ENCODE measurements at places on chromosomes 1 and 21.
A peak's percentile ranks its signal among the peaks of the same experiment; 100 is the strongest.

GRCh38 chr1:9559673-9560072 is 20.4 kb downstream of the SLC25A33 start:
- DNase-seq = no peak

DNA sequence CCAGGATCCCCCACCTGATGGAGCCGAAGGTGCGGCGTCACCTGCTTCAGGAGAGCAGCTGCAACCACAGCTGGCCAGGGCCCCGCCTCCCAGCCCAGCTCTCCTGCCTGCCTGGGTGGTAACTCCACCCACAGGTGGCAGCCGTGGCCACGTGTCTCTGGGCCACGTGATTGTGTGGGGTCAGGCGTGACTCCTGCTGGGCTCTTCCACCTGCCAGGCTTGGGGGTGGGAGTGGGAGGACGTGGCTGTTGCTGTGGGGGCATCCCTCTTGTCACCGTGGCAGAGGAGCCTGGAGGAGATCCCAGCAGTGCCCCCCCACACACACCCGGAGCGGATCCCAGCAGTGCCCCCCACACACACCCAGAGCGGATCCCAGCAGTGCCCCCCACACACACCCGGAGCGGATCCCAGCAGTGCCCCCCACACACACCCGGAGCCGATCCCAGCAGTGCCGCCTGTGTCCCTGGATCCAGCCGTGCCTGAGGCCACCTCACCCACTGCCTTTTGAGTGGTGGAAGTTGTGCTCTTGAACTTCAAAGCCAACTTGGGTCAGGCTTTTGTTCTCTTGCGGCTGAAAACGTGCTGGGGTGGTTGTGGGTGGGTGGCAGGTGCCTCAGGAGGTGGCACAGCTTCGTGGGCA is 32.2 kb downstream of the POFUT2 start:
- DNase-seq = no peak

DNA sequence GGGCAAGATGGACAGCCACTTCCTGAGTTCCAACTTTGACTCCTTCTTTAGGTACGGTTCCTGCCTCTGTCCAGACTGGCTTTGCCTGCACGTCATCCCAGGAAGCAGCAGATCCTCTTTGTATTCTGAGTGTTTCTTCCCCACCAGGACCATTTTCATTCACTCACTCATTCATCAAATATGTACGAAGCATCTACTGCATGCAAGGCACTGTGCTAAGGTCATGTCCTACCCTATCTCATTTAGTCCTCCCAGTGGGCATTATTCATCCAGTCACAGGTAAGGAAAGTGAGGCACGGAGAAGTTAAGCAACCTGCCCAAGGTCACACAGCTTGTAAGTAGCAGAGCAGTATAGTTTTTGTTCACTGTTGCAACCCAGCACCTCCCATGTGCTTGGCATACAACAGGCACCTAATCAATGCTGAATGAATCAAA is 13.9 kb downstream of the CRYBG2 start:
- DNase-seq = no peak

DNA sequence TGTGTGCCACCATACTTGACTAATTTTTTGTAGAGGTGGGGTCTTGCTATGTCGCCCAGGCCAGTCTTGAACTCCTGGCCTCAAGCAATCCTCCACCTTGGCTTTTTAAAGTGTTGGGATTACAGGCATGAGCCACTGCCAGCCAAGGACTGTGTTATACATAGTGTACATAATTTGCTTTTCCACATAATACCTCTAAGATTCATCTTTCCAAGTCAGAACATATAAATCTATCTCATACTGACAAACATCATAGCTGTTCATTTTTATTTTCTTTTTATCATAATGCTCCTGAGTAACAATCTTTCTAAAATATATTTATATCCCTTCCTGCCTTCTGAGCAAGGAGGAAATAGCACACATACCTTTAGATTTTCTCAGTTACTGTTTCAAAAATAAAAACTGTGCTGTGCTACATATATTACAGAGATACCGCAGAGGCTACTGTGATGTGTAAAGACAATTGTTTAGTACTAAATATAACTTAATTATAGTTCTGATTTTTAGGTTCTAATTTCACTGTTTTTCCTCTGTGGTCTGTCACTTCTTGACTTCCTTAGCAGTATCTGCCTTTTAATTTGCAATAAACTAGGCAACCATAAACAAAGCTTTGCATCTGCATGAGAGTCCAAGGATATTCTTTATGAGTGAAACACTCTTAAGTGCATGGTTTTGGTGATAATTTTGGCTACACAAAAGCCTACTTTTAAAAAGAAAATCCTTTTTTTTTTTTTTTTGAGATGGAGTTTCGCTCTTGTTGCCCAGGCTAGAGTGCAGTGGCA is 59.3 kb downstream of the EYA3 start:
- no peak for DNase-seq

DNA sequence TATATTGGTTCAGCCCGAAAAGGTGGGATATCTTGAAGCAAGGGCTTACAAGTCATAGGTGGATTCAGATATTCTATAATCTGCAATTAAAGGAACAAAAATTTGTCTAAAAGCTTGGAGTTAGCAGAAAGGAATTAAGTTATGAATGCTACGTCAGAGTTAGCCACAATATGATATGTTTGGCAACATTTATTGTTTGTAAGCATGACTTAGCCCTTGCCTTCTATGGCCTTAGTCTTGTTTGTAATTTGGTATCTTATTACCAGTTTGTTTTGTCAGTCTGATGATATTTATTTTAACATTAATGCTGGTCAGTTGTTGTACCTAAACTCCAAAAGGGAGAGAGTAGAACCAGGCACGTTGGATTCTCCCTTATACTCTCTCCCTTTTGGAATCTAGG is 43.1 kb upstream of the SUCO start:
- DNase-seq = no peak

GRCh38 chr1:167209044-167209443 is 11.6 kb upstream of the POU2F1 start:
- DNase-seq = no peak

GRCh38 chr1:228744918-228745317 is 9.6 kb downstream of the RHOU start:
- no peak for DNase-seq

- no peak for DNase-seq
Measured at GRCh38 chr1:119535381-119535780, 28.4 kb downstream of the HSD3B1 start.

GRCh38 chr1:36166938-36167905 is 11.3 kb downstream of the MAP7D1 start:
- DNase-seq = no peak

DNA sequence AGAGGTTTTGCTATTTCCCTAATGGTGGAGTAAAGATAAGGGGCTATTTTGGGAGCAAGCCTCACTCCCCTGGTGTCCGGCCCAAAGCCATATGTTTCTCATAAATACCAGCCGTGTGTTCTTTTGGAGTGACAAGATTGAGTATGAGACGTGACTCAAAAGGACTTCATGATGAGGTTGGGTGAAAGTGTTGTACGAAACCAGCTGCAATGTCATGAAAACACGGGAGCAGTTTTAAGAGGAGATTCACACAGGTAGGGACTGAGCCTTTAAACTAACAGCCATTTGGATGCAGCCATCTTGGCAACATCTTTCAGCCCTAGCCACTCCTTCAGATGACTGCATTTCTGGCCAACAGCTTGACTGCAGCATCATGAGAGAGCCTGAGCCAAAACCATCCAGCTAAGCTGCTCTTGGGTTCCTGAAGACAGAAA is 532.3 kb upstream of the USP24 start:
- no peak for DNase-seq

DNA sequence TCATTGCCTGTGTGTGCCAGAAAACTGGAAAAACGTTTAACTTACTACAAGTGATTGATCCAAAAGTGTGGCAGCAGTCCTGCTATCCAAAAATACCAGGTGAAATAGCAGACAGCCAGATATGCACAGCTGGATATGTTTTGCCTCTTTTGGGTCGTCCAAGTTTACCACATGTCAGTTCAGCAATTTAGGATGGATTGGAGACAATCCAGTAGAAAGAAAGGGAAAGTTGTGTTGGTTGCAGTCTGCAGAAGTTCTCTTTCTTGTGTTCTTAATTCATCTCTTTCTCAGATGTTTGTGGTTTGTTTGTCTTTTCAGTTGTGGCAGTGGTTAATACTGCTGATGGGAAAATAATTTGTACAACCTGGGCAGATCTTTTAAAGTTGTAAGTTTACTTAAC is 645.0 kb downstream of the PTPRC start:
- no peak for DNase-seq

GRCh38 chr1:224996266-224996665 is 66.8 kb downstream of the DNAH14 start:
- DNase-seq = no peak

DNA sequence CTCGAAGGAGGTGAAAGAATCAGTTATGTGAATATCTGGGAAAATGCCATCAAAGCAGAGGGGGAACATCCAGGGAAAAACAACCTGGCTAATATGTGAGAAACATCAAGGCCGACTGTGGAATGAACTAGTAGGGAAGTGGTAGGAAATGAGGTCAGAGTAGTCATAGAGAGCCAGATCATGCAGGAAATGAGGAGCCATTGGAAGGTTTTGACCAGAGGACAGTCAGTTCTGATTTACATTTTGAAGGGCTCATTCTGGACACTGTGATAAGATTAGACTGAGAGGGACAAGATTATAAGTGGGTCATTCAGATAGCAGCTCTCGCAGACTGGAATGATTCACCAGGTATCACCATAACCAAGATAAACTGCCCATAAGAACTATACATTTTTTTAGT is 63.7 kb downstream of the SYT14 start:
- DNase-seq = no peak

DNA sequence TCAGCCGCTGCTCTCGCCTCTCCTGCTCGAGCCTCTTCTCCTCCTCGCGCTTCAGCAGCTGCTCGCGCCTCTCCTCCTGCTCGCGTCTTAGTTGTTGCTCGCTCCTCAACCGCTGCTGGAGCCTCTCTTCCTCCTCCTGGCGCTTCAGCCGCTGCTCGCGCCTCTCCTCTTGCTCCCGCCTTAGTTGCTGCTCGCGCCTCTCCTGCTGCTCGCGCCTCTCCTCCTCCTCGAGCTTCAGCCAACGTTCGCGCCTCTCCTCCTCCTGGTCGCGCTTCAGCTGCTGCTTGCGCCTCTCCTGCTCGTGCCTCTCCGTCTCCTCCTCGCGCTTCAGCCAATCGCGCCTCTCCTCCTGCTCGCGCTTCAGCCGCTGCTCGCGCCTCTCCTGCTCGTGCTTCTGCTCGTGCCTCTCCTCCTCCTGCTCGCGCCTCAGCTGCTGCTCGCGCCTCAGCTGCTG is 3.7 kb downstream of the TCHH start:
- DNase-seq = no peak

GRCh38 chr1:65581119-65581518 is 160.7 kb downstream of the LEPR start:
- DNase-seq = no peak

DNA sequence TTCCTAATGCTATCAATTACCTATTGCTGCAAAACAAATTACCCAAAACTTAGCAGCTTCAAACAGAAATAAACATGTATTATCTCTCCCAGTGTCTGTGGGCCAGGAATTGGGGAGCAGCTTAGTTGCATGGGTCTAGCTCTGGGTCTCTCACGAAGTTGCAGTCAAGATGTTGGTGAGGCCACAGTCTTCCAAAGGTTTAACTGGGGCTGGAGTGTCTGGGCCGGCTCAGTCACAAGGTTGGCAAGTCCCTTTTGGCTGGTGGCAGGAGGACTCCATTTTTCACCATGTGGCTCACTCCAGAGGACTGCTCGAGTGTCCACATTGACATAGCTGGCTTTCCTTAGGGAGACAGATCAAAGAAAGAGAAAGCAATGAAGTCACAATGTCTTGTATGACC is 5.0 kb upstream of the LRP8 start:
- DNase-seq = no peak

DNA sequence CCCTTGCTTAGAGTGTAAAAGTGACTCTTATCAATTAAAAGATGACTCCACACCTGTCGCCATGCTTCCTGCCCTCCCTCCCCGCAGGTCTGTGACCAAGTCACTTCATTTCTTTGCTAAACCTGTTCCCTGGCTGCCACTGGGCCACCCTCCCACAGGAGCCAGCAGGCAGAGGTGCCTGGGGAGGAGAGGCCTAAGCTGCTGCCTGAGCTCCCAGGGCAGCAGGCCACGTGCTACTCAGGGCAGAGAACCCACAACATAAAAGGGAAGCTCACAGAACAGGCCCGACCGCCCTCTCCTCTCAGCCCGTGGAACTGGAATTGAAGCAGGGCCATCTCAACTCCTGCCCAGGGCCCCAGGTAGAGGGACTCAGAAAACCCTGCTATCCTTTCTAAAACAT is 4.9 kb downstream of the C1orf198 start:
- DNase-seq = peak; percentile 31

DNA sequence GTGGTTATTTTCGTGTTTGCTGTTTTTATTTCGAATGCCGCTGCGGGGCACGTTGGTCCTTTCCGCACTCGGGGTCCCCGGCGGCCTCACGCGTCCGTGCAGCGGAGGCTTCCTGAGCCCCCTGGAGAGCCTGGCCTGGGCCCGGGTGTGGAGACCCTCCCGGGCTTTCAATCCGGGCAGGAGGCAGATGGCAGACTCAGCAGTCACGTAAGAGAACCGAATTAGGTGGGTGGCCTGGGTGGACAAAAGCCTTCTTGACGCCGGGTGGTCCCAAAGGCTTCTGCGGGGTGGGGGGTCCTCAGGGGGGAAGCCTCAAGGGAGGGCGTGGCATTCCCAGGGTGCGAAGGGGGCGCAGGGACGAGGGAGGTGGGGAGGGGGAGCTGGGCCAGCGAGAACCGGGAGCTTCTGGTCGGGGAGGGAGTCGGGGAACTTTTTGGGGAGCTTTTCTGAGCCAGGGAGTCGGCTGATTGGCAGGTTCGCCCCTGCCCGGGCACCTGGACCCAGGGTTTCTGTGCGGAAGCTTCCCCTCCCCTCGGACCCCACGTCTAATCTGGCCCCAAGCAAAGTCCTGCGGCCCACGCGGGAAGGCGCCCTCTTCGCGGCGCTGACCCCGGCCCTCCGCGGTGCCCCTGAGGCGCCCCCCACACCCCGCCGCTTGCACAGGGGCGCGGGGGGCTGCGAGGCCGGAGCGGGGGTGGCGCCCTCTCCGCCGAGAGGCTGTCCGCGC is 1.3 kb upstream of the HES4 start:
- DNase-seq = no peak

DNA sequence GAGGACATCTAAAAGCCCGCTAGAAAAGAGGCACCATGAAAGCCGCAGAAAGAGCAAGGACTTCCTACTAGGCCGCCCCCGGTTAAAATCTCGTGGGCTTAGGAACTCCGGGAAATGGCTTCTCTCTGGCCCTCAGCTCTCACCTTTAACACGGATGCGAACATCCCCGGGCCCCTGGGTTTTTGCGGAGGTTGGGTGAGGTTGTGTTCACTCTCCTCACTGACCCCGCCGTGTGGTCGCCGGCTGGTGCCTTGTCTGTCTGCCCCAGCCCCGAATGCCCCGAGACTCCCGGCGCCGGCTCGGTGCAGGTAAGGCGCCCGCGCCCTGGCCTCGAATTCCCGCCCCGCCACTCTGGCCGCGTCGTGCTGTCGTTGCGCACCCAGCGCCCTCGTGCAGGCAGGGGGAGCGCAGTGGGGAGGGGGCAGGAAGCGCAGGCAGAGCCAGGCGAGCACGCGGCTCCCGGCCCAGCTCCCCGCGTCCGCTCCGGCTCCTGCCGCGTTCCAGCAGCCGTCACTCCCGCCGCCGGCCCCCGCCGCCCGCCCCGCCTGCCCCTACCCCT is at the start of gene SHISAL2A:
SHISAL2A (plus strand) TSS at position 437 of the 559 bp plus-strand sequence. CDS start 326 bp downstream, outside the sequence.
- DNase-seq = no peak
